ENCODE measurements at places on chromosomes 5 and 9. TPM values are rescaled to one million over a fixed set of nuclear protein-coding genes. Genes with fewer than 3 reads are reported as not detected.

DNA sequence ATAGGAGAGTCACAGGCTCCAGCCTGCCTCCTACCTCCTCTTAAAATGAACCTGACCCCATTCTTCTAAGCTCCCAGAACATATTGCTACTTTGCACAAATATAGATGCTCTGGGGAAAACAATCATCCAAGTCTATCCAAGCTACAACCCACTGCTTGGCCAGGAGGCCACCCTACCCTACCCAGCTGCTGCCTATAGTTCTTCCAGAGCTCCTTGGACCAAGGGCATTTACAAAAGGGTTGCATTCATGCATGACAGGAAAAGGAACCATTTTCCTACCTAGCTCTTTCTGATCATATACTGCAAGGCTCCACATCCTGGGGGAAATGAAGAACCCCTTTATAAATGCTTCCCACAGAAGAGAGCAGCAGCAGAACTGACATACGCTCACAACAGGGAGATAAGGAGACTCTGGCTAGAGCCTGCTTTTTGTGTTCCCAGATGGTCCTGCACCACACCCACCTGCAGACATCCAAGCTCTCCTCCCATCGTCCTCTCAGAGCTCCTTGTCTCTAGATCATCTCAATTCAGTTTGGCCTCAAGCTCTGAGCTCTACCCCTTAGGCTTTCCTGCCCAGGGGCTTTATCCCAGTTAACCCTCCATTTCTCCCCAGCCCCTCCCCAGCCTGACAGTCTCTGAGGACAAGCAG lies 185.5 kb downstream of the SPOCK1 start:
- no peak for DNase-seq

DNA sequence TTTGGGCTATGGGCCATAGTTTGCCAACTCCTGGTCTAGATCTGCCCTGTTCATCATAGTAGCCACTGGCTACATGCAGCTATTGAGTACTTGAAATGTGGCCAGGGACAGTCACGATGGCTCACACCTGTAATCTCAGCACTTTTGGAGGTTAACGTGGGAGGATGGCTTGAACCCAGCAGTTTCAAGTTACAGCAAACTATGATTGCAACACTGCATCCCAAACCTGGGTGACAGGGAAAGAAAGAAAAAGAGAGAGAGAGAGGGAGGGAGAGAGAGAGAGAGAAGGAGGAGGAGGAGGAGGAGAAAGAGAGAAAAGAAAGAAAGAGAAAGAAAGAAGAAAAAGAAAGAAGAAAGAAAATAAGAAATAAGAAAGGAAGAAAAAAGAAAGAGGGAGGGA lies 5.1 kb upstream of the GMCL2 start:
- no peak for DNase-seq

DNA sequence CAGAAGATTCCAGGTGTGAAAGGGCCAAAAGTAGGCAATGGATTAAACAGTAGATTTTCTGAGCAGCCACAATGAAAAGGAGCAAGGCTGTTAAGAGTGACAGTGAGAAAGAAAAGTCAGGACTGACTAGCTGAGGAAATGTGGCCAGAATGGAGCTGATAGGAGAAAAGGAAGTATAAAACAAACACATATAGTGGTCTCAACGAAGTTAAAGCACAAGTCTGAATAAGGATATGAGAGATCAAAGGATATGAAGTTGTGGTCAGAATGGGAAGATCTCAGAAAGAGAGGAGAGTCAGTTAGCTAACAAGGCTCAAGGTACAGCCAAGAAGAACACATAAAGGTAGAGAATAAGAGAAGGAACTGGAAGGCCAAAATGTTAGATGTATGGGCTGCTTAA lies 39.9 kb downstream of the FNIP1 start:
- DNase-seq: no peak

DNA sequence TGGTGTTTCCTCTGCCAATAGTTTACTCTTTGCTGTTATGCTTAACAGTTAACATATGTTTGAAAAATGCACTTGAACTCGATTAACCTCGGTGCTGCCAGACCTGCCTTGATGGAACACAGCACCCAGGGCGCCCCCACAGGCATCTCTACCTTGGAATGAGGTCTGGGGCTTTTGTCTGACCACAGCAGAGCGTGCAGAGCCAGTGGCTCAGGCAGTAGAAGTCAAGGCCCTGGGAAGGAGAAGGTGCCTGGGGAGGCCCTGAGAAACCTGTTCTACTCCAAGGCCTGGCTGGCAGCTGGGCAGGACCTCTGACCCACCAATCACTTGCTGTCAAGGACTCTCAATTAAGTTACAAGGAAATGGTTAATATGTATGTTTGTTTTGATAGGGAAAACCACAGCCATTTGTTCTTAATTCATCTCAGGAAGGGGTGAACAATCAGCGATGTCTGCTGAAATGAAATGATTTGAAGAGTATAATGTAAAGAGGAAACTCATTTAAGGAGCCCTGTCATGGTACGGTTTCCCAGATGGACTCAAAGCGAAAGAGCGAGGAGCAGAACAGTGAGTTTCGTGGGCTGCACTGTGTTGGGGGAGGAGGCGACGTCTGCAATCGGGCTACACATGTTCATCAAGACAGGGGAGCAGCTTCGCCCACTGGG lies 21.9 kb downstream of the MACROH2A1 start:
- DNase-seq: no peak

DNA sequence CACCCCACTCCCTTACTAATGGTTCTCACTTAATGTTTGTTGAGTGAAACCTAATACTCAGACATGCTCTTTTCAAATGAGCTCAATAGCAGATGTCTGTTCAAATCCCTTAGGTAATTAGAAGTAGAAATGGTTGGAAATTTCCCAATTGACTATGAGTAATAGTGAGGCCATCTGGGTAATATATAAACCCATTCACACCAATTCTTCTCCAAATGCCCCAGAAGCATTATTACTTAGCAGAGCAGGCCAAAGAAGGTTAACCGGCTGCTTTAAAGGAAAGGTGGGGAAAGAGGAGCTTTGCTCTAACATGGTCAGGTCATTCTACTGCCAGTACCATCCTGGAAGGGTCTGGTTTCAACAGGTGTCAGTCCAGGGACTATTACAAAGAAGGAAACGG lies 119.5 kb upstream of the MTAP start:
- no peak for DNase-seq

DNA sequence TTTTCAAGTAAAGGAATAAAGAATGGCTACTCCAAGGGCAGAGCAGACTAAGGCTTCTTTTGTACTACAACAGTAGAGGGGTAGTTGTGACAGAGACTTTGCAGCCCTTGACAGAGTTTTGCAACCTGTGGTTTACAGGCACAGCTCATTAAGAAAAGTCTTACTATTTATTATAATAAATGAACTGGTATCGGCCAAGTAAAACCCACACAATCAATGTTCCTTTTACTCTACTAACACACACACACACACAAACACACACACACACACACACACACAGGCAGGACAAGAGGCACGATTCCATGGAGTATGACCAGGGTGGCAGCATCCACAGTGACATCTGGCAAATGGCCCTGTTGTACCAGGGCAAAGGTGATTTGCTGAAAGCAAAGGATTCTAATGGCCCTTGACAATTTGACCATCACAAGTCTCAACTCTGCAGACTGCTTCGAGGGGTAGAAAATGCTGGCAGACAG lies 59.1 kb upstream of the GOLPH3 start:
- no peak for DNase-seq

DNA sequence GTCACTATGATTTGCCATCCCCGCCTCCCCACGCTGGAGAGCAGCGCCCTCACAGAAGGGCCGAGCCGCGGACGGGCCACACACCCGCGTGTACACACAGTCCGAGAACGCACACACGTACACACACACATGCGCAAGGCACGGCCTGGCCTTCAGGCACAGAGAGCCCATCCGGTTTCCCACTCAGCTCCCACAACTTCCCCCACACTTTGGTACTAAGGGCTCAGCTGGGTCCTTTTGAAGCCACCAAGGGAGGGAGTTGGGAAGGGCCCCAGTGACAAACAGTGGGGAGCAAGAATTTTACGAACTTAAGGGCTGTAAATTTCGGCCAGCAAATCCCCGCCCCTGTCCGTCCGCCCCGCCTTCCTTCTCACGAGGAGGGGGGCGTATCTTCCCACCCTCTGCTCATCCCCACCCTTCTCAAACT lies 133.3 kb upstream of the HAND1 start:
- no peak for DNase-seq

DNA sequence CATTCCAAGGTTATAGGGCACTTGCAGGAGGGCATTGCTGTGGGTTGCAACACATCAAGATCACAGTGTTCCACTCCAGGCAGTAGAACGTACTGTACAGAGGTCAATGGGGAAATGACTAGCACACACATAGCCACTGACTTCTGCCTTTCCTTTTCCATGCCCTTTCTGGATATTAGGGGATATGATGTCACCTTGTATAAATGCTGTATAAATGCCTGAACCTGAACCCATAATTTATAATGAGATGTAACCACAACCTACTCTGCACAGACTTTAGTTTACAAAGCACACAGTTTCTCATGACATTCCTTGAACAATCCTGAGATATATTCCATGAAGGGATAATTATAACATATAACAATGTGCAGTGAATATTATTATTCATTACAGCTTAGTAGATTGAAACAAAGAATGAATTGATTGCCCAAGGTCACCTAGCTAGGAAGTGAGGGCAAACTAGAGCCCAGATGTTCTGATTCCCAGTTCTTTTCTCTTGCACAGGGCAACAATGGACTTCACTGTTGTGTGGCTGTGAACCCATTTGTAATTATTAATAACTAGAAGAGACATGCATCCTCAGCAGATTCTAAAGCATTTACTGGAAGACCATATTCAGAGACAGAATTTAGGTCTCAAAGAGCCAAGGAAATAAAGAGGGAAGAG lies 5.6 kb upstream of the ABLIM3 start:
- no peak for DNase-seq

- peak; percentile 95 for DNase-seq
These were observed 15.9 kb downstream of the ENG start for GRCh38 chr9:127838375-127839078.

DNA sequence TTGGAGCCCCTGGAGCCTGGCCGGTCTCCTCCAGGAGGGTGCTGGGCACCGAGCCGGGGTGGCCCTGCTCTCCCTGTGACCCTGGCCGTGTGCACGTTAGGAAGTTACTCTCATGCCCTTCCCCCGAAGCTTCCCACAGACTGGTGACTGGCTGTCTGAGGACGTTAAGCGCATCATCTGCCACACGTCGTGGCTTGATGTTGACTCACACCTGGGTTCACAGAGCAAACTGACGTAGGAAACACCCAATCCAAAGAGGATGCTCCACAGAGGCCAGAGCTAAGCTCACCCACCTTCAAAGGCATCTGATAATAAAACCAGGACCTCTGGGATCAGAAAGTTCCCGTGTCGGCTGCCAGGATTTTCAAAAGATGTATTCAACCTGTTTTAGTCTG lies 152.9 kb upstream of the PHYKPL start:
- peak; percentile 64 for DNase-seq

- no peak for DNase-seq
These were observed 109.3 kb downstream of the BOD1 start for GRCh38 chr5:173507171-173507570.

DNA sequence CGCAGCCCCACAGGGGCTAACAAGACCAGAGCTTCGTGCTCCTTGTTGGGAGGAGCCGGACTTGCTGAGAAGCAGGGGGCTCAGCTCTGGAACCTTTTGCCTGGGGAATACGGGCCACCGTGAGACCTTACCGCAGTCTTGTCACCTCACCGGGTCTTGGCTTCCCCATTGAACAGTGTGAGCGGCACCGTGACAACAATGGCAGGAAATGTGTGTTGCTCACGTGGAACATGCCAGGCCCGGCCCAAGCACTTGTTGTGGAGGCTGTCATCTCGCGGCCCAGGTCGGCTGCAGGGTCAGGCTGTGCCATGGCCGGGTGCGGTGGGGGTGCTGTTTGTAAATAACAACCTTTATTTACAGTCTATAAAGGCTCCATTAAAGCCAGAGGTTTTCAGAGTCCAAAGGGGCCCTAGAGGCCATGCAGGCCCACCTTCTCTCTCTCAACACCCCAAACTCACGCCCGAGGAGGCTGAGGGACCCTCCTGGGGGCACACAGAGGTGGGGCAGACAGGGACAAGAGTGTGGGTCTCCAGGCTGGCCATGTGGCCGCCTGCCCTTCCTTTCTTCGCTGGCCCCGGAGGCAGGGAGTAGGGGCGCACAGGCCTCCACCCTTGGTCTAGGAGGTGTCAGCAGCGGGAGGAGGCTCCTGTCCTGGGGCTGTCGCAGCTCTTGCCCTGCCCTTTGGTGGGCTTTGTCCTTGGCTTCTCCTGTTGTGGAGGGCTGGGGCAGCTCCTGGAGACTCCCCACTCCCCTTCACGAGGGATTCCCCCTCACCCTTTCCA lies 79.7 kb downstream of the TSPAN17 start:
- no peak for DNase-seq

DNA sequence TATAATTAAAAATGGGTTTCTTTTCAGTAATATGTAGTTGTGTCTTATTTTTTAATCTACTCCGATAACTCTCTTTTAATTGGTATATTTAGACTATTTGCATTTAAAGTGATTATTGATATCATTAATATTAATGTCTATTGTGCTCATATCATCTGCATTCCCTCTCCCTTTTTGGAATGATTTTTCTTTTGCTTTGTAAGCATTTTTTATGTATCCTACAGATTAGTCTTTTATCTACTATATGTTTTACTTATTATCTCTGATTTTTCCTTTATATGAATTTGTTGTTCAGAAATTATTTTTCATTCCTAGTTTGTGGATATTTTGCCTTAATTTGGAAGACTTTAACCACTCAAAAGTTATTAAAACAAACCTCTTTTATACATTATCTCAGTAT lies 34.0 kb downstream of the NDUFS4 start:
- no peak for DNase-seq

DNA sequence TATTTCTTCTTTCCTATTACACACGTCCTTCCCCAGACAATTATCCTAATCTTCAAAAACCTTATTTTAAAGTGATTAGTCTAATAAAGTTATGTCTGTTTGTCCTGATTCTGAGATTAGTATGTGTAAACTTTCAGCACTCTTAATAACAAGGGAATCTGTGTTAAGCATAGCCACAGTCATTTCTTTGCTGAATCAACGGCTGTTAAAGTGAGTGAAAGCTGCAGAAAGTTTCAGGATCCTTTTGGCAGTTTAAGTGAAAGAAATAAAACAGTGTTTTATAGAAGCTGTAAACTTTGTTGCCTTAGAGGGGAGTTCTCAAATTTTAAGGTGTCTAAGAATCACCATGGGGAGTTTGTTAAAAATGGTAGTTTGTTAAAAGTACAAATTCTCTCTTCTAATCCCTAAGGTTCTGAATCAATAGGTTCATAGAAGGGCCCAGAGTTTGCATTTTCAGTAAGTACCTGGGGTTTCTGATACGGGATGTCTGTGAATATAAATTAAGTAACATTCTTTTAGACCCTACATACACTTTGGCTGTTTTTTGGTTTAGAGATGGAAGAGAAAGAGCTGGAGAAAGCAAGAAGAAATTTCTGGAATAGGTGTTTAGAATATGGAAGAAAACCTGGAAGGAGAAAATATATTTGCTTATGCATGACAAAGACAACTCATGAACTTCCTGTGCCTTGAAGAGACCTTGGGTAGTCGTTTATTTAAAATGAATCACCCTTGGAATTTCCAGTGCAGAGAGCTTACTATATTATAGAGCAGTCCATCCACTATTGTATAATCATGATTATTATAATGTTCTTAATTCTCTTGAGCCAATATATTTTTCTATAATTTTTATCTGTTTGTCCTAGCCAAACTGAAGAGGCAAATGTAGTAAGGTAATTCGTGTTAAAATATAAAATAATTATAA lies 45.7 kb downstream of the SCAMP1 start:
- DNase-seq: no peak

GNG10 gene
- 59.8 TPM for total RNA-seq

LHX6 gene
- total RNA-seq: 20.9 TPM
